NCI-H510A (cell line): ENCODE measurements at places on chromosomes 11 and 22.
A peak's percentile ranks its signal among the peaks of the same experiment; 100 is the strongest.

DNA sequence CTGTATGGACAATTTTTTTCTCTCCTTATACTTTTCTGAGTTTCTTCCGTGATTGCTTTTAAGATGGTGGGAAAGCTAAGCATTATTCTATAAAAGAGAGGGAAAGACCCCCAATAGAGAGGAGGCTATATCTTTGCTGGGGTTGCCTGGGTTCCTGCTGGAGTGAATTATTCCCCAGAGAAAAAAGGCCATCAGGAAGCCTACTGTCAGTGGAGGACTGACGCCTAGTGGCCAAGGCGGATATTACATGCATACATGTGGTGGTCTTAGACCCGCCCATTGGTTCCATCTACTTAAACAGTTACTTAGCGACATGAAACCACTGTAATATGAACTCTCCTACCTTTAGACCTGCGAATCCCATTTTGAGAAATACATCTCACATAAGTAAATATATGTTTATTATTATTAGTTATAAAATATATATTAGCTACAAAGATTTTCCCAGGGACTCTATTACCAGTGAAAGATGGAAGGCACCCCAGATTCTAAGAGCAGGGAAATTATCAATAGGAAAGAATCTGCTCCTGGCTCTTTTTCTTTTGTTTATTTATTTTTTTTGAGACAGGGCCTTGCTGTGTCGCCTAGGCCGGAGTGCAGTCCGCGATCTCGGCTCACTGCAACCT lies 15.7 kb upstream of the PGA3 start:
- DNase-seq: peak; percentile 53

DNA sequence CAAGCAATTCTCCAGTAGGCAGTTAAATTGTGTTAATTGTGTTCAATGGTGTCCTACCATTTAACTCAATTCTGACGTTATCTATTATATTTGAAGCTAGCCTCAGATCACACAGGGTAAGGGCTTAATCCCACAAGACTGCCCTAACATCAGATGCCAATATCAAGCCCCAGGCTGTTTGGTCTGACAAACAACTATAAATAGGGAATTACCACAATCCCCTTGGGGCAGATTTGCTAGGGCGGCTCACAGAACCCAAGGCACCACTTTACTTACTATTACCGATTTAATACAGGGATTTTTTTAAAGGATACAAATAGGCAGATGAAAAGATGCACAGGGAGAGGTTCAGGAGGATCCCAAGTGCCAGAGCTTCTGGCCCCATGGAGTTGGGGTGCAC lies 678.4 kb downstream of the OPCML start:
- DNase-seq: no peak

DNA sequence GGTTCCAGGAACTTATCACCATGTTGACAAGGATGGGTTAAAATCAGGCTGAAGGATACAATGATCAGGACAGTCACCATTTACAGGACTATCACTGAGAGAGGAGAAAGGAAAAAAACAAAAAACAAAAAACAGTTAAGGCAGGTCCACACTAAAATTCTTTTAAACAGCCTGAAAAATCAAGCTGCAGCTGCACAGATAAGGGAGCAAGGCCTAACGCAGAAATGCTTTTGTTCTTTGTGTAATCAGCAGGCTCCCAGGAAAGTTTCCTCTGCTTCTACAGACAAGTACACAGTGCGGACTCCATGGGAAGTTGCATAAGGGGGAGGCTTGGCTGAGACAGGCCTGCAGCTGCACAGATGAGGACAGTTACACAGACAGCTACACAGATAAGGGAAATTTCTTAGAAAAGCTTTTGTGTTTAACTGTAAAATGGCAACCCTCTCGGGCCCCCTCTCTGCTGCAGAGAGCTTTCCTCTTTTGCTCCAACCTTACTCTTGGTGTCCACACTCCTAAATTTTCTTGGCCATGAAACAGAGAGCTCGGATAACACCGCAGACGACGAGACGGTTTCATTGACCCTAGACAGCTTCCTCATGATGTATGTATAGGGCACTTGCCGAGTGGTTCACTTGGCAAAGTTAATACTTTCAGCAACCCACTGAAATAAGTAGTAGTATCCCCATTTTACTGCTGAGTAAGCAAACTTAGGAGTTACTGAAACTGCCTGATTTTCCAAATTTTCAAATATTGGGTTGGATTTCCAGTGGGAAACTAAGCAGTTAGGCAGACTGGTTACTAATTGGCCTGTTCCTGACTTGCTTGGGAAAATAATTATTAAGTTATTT lies 45.5 kb downstream of the PIWIL3 start:
- no peak for DNase-seq

DNA sequence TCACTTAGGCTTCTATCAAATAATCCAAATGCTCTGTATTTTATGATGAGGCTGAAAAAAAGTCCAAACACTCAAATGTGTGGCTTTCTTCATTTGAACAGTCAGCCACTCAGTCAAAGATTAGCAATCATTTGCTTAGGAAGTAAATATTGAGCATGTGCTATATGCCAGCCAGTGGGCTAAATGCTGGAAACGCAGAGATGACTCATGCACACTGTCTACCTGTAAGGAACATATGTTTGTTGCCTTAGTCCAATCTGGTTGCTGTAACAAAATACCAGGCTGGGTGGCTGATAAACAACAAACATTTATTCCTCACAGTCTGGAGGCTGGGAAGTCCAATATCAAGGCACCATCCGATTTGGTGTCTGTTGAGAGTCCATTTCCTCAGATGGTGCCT lies 617.3 kb downstream of the NTM start:
- no peak for DNase-seq

DNA sequence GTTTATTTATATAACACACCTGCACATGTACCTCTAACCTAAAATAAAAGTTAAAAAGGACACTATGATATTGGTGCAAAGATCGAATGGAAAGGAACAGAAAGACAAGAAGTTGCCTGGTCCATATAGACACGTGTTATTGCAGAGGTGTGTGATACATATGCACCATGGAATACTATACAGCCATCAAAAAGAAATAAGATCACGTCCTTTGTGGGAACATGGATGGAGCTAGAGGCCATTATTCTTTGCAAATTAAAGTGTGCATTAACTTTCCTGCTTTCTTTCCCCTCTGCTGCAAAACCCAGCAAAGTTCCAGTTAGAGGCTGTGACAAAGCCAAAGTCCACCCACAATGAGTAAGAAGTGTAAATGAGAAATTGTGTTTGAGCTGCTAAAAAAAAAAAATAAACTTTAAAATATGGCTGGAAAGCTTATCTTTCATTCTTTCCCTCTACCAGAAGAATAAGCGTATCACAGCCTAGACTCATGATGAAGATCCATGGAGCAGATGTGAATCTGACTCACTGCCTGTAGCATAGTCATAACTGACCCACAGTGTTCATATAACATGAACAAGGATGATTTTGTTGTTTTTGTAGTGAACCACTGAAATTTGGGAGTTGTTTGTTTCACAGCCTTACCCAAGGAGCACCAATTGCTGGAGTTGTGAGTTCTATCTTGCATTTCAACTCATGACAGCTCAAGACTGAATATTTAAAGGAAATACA lies 9.6 kb downstream of the OR52K1 start:
- DNase-seq: no peak

- DNase-seq: no peak
Measured at GRCh38 chr11:65624931-65625627, 9.5 kb downstream of the PCNX3 start.

GRCh38 chr22:43782448-43782847 lies 29.7 kb downstream of the EFCAB6 start:
- no peak for DNase-seq

DNA sequence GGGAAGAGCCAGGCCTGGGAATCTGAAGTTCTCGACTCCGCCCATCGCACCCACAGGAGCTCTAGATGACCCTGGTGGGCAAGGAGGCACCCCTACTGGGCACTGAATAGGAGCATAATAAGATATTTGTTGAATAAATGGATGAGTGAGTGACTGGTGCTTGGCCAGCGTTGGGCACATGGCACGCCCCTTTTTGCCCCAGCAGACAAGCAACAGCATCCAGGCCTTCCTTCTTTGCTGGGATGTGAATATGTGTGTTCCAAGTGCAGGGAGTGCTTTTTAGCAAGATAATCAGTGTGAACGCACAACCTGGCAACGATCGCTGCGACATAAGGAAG lies 443 bp upstream of the CELF1 start:
- DNase-seq: no peak

DNA sequence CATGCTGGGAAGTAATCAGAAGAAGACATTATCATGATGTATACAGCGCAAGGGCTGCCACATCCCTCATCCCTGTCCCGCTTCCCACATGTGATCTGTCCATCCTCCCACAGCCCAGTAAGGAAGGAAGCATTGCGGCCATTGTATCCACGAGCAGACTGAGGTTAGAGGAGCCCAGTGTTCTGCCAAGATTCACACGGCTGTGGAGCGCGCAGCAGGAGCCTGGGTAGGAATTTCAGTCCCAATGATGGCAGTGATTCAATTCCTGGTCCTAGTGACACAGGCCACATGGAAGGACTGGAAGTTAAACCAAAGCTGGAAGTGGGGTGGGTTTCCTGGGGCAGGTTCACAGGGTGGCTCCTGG lies 89.2 kb downstream of the RTL6 start:
- no peak for DNase-seq

GRCh38 chr11:118521892-118522311 lies 5.4 kb upstream of the TTC36 start:
- no peak for DNase-seq
